ENCODE measurements at places on chromosomes 3 and 15.

DNA sequence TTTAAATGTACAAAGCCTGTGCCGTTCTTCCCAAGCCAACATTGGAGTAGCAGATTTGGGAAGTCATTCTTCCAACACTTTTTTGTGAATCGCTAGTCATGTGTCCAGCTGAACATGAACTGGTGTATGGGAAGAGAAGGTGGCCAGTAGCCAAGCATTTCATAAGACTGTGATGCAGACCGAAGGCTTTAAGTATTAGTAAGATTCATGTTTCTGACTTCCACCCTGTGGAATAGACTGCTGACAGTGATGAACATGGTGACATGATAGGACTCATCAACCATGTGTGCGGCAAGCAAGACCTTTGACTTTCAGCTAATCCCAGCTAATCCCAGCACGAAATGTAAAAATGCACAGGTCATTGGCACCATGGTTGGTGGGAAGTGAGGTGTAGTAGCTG, 48.3 kb upstream of the THSD4 start:
- peaks cover 77% of the 10 kb centered on the region for H3K27me3 ChIP-seq
- no peaks in the 10 kb centered on the region for H3K4me1 ChIP-seq
- H3K36me3 ChIP-seq, result no peaks in the 10 kb centered on the region

GRCh38 chr15:83733691-83734090, 79.8 kb downstream of the ADAMTSL3 start:
- no peaks in the 10 kb centered on the region for H3K36me3 ChIP-seq
- H3K4me1 ChIP-seq, result no peaks in the 10 kb centered on the region
- DNase-seq, result no peak
- no peaks in the 10 kb centered on the region for H3K27me3 ChIP-seq
- H3K27ac ChIP-seq, result no peak overlapping the region

DNA sequence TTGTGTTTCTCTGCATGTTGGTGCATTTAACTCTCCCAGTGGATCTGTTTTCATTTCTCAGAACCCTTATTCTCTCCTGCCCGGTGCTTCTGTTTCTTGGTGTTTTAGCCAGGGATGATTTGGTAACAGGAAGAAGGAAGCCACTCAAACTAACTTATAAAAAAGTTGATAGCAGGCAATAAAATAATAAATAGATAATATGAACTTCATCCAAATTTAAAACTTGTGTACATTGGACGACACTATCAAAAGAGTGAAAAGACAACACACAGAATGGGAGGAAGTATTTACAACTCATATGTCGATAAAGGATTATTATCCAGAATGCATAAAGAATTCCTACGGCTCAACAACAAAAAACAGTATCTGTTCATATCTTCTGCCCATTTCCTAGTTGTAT, 37.3 kb upstream of the CHRNA7 start:
- H3K4me1 ChIP-seq, result no peaks in the 10 kb centered on the region
- no peak overlapping the region for H3K27ac ChIP-seq
- H3K36me3 ChIP-seq, result no peaks in the 10 kb centered on the region
- no peak for DNase-seq
- no peak overlapping the region for H3K4me3 ChIP-seq

GRCh38 chr15:26943866-26944265, 27.1 kb upstream of the GABRG3 start:
- no peak overlapping the region for H3K27ac ChIP-seq
- H3K27me3 ChIP-seq, result no peaks in the 10 kb centered on the region
- no peaks in the 10 kb centered on the region for H3K4me1 ChIP-seq
- H3K36me3 ChIP-seq, result no peaks in the 10 kb centered on the region

DNA sequence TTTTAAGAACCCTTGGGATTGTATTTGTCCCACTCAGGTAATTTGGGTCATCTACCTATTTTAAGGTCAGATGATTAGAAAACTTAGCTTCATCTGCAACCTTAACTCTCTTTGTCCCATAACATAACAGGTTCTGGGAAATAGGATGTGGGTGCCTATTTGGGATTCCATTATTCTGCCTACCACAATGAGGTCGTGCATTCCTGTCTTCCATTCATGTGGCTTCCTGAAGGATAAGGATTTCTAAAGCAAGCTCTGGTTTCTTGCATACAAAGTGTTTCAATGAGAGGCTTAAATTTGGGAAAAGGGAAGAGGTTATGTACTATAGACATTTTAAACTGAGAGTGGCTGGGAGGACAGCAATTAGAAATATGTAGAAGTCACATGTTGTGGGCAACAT, 190.3 kb downstream of the MCTP2 start:
- peaks cover 9% of the 10 kb centered on the region for H3K4me1 ChIP-seq
- no peak overlapping the region for H3K27ac ChIP-seq
- no peak overlapping the region for H3K4me3 ChIP-seq

- DNase-seq, result no peak
- no peaks in the 10 kb centered on the region for H3K27me3 ChIP-seq
- no peaks in the 10 kb centered on the region for H3K4me1 ChIP-seq
- no peaks in the 10 kb centered on the region for H3K36me3 ChIP-seq
- H3K27ac ChIP-seq, result no peak overlapping the region
- H3K4me3 ChIP-seq, result no peak overlapping the region
Observed at GRCh38 chr3:166304584-166304983, 467.4 kb upstream of the BCHE start.

GRCh38 chr3:40845447-40845846, 320.7 kb downstream of the ZNF621 start:
- no peak overlapping the region for H3K4me3 ChIP-seq
- no peak overlapping the region for H3K27ac ChIP-seq
- H3K36me3 ChIP-seq, result no peaks in the 10 kb centered on the region
- DNase-seq, result no peak

GRCh38 chr3:68787106-68787626, 145.2 kb downstream of the TAFA4 start:
- no peaks in the 10 kb centered on the region for H3K4me1 ChIP-seq
- H3K36me3 ChIP-seq, result no peaks in the 10 kb centered on the region
- no peak for DNase-seq
- H3K4me3 ChIP-seq, result no peak overlapping the region
- H3K27me3 ChIP-seq, result no peaks in the 10 kb centered on the region
- no peak overlapping the region for H3K27ac ChIP-seq

DNA sequence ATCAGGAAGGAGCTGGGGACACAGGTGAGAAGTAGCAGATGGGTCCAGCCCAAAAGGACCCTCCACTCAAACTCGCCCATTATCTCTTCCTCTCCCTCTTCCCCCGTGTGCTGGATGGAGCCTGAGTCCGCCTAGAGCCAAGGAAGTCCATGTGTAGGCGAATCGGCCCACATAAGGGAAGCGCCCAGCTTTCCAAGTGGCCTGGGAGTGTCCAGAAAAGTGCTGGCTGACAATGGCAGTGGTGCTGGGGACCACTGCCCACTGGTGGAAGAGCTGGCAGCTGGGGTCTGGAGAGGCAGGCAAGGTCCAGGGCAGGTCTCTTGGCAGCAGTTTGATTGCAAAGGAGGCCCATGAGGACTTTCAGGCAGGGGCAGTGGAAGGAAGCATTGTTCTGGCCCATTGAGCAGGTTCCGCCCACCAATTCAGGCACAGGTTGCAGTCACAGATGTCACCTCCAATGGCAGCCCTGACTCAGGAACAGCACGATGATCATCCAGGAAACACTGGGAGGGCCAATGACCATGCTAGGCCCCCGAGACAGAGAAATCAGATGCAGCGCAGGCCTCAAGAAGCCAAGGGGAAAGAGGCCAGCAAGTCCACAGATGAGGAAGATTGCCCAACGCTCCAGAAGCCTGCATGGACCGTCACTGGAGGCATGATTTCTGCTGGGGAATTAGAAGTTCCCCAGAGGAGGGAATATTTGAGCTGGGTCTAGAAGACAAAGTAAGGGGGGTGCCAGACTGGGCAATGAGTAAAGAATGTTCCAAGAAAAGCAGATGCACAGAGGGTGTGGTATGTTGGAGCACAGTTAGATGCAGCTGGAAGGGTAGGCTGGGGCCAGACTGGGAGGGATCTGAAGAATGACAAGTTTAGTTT, 3.0 kb downstream of the MFGE8 start:
- H3K4me3 ChIP-seq, result no peak overlapping the region
- H3K27me3 ChIP-seq, result no peaks in the 10 kb centered on the region
- peaks cover 11% of the 10 kb centered on the region for H3K4me1 ChIP-seq
- H3K36me3 ChIP-seq, result no peaks in the 10 kb centered on the region

- H3K27ac ChIP-seq, result no peak overlapping the region
- H3K27me3 ChIP-seq, result no peaks in the 10 kb centered on the region
- no peak for DNase-seq
- no peaks in the 10 kb centered on the region for H3K4me1 ChIP-seq
- H3K36me3 ChIP-seq, result peaks cover 1% of the 10 kb centered on the region
- no peak overlapping the region for H3K4me3 ChIP-seq
Observed at GRCh38 chr15:75836959-75837334, 6.3 kb upstream of the UBE2Q2 start.

GRCh38 chr15:74324714-74325113, 42.7 kb downstream of the CYP11A1 start:
- H3K27ac ChIP-seq, result no peak overlapping the region
- H3K4me3 ChIP-seq, result no peak overlapping the region

Data from central memory CD8-positive, alpha-beta T cell (primary cell).